ENCODE measurements at places on chromosomes 13 and 19.

DNA sequence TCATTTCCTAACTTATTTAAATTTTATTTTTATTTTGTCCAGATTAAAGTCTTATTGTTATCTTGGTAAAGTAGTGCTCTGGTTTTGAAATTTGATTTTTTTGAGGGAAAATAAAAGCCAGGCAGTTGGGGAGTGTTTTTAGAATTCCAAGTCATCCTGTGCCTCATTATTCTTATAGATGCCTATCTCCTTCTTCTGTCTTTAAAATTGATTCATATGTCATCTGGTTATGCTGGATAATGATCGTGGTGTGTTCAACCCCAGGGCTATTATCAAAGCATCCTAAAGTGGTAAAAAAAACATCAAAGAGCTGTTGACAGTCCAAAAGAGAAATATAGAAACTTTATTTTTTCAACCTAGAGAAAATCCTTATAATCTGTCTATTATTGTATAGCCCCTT, 6.0 kb upstream of the FNDC3A start:
- DNase-seq = no peak

- no peak for DNase-seq
These were observed 164.2 kb downstream of the DLEU7 start for GRCh38 chr13:50679321-50679720.

GRCh38 chr19:1254081-1254527, 5.7 kb downstream of the MIDN start:
- no peak for DNase-seq

- DNase-seq = no peak
These were observed 9.3 kb upstream of the CEACAM7 start for GRCh38 chr19:41697198-41697855.

GRCh38 chr13:27969866-27970229, 733 bp upstream of the CDX2 start:
- DNase-seq = no peak

- DNase-seq = no peak
These were observed 512 bp upstream of the REX1BD start for GRCh38 chr19:18587962-18588610.

- no peak for DNase-seq
These were observed 660 bp downstream of the CIC start for GRCh38 chr19:42269478-42270345.

GRCh38 chr13:46738055-46738454, 58.9 kb downstream of the ESD start:
- no peak for DNase-seq

GRCh38 chr19:41696402-41697197, 8.5 kb upstream of the CEACAM7 start:
- DNase-seq = no peak
